ENCODE measurements at places on chromosomes 5 and 9. TPM values are rescaled to one million over a fixed set of nuclear protein-coding genes. Genes with fewer than 3 reads are reported as not detected.

DNA sequence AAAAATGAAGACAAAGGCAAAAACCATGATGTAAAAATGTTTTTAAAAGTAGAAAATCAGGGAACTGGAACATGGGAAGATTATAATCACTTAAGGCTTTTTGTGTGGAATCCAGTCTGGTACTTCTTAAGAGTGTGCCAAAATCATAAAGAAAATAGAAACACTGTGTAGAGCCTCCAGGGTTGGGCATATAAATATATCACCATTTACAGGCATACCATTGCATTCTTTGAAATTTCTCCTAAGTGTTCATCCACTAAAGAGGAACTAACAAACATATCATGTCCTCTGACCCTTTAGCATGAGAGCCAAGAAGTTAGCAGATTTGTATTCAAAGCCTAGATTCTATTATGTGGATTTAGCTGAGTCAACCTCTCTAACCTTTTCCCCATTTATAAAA is 93.3 kb downstream of the SLF1 start:
- no peak for DNase-seq

DNA sequence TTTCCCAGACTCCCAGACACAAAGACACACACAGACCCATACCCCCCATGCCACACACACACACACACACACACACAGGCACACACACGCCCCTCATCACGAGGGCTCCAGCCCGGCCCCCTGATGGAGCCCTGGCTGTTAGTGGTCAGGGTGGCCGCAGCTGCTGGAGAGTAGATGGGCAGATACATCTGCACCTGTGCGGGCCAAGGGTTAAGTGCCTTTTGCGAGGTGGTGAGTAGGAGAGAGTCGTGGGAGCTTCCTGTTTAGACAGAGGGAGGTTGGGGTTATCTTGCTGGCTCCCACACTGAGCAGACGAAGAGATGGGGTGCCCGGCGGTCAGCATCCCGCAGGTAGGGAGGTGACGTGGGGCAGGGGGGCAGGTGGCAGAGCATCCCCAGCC is 8.2 kb downstream of the PRRX2 start:
- DNase-seq, result no peak

DNA sequence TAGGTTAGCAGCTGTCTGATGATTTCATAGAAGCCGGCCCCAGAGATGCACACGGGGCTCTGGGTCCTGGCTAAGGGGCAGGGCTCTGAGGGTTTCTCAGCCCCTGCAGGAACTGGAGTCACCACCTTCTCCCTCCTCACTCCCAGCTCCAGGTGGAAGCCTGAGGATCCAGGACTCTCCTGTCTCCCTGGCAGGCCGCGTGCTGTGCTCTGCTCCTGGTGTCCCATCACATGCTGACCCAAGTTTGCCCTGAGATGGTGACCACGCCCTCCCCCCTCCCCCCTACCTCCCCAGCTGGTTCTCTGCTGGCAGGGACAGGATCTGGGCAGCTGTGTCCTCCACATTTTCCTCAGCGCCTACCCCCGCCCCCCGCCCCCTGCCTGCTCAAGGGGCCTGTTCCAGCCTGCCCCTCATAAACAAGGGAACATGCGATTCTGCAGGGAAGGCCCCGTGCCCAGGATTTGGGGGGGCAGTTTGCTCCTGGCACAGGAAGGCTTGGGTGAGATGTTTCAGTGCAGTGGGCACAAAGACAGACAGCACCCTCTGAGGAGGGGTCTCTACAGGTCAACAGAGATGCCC is 87.4 kb downstream of the PSD2 start:
- DNase-seq, result no peak

The CRB2 gene
- total RNA-seq, result 6.8 TPM

All from glutamatergic neuron (in vitro differentiated cells).